ENCODE measurements at places on chromosomes 1 and 21.
A peak's percentile ranks its signal among the peaks of the same experiment; 100 is the strongest.

GRCh38 chr21:27359141-27359540 is 392.3 kb upstream of the ADAMTS5 start:
- DNase-seq = no peak

- DNase-seq = no peak
Measured at GRCh38 chr1:153231785-153232184, 14.4 kb downstream of the PRR9 start.

DNA sequence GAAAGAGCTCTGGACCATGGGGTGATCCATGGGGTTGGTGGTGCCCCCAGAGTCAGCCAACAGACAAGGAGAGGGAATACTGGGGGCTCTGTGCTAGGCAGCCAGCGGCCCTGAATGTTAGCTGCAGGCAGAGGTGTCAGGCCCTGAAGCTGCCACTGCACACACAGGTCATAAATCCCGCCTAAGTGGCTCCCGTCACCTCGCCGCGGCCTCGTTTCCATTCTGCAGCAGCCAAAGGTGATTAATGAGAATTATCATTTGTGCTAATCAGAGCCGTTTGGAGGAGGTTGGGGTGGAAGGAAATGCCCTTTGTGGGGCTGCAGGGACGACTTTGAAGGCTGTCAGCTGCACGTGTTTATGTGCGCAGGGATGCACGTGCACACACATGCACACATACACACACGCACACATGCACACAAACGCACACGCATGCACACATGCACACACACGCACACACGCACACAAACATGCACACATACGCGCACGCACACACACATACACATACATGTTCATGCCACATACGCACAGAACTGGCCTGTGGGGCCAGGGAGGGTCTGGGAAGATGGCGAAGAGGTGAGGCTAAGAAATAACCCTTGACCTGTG is 88.8 kb upstream of the ARHGEF16 start:
- no peak for DNase-seq

- no peak for DNase-seq
Measured at GRCh38 chr1:21693732-21694131, 24.6 kb upstream of the RAP1GAP start.

DNA sequence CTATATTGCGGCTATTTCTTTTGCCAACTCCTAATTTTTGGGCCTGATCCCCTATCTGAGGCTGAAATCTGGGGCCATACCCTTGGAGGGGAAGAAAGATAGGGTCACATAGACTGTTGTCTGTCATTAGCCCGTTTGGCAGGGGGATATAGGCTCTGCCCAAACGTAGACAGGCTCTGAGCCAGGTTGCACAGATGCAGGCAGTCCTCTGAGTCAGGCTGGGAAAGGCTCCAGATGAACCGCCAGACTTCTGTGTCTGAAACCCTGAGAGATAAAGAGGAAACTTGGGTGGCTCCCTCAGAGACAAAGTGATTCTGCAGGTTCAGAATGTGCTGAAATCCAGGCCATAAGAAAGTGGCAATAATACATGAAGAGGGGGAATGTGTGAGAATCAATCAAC is 4.0 kb upstream of the CAP1 start:
- DNase-seq = no peak

- no peak for DNase-seq
Measured at GRCh38 chr1:93129507-93130099, 50.5 kb downstream of the MTF2 start.

- DNase-seq = no peak
Measured at GRCh38 chr1:83515578-83516154, 483.3 kb downstream of the TTLL7 start.

- DNase-seq = no peak
Measured at GRCh38 chr1:230781594-230781993, 34.4 kb downstream of the CAPN9 start.

DNA sequence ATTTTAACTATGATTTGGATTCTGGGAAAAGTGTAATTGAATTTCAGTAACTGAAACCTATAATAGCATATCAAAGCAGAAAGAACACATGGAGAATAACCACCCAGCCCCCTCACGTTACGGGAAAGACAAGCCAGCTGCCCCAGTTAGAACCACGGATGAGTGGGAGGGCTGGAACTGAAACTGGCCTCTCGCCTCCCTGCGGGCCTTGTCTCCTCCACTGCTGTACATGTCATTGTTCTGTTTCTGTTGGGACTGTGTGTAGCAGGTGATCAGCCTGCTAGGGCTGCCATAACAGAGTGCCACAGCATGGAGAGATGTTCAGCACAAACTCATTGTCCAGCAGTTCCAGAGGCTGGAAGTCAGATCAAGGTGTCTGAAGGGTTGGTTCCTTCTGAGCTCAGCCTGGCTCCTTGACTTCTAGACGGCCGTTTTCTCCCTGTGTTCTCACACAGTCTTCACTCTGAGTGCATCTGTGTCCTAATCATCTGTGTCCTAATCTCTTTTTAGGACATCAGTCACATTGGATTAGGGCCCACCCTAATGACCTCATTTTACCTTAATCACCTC is 52.4 kb downstream of the MAP3K21 start:
- DNase-seq = no peak

- DNase-seq = no peak
Measured at GRCh38 chr1:80155371-80155770, 1148.8 kb upstream of the ADGRL4 start.

- peak; percentile 61 for DNase-seq
Measured at GRCh38 chr1:26833432-26834405, 7.2 kb downstream of the ZDHHC18 start.

GRCh38 chr1:197469620-197470210 is 201.7 kb downstream of the CRB1 start:
- DNase-seq = no peak

DNA sequence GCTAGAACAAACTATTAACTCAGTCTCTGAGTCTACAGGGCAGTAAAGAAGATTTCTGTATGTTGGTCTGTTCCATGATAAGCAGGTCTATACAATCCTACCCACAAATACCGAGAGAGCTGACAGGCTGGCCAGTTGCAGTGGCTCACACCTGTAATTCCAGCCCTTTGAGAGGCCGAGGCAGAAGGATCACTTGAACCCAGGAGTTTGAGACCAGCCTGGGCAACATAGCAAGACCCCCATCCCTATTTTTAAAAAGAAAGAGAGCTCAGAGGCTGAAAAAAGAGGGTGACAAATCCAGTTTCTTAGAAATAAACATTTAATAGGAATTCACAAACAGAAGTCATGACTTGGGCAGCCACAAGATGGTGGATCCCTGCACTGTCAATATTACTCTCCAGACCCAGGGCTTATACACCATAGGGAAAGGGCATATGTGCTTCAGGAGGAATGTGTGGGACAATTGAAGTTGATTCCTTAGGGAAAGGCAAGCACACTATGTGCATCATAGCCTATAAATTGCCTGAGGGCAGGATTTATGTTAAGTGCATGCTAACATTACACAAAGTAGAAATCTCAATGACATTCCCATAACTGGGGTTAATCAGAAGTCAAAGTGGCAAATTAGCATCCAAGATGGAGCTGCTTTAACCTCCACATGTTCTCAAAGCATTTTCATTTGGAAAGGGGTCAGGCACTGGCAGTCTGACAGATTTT is 66.8 kb downstream of the SLC16A1 start:
- DNase-seq = no peak

DNA sequence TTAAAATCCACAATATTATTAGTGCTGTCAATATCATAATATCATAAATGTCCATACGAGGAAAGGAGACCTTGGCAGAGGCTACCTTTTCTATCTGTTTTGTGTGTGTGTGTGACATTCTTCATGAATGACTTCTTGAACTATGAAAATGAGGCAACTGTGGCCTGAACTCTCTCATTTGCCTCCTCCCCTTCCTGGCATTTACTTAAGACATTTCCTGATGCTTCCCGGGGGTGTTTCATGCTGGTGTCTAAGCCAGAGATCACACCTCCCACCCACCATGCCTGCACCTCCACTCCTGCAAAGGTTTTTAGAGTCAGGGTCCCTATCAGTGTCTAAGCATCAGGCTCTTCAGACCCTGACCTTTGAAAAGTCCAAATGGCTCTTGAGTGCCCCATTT is 420.9 kb downstream of the KIF26B start:
- no peak for DNase-seq

DNA sequence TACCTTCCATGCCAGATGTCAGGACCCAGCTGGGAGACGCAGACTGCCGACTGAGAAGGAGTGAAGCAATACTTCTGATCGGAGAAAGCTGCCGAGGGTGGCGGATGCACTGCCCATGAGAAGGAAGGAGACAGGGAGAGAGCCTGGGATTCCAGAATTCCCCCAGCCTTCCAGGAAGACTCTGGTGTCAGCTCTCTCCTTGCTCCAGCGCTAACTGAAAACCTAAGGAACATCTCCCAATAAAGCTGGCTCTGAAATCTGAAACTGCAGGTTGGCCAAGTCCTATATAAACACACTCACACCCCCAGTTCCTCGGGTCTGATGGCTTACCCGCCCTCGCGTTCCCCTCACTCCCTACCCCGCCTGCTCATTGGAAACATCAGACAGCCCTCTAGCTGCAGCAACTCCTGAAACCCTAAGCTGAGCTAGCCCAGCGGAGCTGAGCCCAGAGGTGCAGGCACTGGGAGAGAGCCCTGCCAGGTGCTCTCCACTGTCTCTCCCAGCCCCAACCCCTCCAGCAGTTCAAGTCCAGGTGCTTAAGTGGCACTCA is 52.3 kb downstream of the PLEKHA6 start:
- no peak for DNase-seq

DNA sequence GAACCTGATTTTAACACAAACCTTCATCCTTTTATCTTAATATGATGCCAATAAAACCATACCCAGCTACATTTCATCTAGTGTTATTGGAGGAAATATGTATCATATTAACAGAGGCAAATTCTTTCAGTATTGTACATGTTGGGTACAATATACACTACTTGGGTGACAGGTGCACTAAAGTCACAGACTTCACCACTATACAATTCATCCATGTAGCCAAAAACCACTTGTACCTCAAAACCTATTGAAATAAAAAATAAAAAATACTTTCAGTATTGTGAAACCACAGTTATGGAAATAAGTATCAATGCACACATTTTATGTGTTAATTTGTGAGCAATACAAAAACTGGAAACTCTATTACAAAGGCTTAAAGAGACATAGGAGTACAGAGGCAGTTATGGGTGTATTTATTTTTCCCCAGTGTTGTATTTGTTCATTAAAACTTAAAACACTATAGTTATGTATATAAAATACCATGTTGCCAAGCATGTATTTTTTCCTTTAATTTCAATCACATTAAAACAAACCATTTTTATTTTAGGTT is 25.1 kb upstream of the GPR88 start:
- DNase-seq = no peak

All from activated B cell treated with CpG ODN at 0.5 μM for 24 hours (primary cell).